ENCODE measurements at places on chromosomes 1 and 21.

- no peak for DNase-seq
Observed at GRCh38 chr21:33359446-33359845, 34.7 kb downstream of the IFNAR1 start.

DNA sequence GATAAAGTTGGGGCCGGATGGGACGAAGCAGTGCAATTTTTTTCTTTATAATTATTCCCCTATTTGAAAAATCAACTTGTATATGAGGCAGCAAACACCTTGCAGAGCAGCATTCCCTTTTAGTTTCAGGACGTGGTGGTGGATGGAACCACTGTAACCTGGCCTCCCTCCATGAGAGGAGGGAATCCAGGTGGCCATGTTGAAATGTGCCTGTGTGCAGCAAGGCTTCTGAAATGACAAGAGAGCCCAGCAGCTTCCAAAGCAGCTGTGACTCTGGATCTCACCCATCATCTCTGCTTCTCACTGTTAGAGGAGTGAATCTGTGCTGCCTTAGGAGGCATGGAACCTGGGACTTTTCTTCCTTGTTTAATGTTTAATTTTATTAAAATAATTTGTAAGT, 42.3 kb downstream of the NFIA start:
- DNase-seq, result no peak

DNA sequence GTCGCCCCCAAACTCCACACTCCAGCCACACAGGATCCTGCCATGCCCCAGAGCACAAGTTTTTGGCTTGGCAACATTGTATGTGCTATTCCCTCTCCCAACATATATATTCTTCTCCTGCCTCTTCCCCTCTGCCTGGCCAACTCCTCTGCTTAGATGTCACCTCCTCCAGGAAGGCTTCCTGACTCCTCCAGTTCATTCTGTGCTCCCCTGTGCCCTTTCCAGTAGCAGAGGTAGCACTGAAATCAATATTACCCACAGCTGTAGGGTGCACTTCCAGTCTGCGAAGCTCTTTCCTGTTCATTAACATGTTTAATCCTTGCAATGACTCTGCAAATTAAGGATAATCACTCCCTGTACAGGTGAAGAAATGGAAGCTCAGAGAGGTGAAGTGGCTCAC, 21.2 kb downstream of the ALDH4A1 start:
- DNase-seq, result no peak

- DNase-seq, result no peak
Observed at GRCh38 chr1:168362991-168363390, 82.3 kb downstream of the TBX19 start.

- no peak for DNase-seq
Observed at GRCh38 chr1:119947468-119947867, 51.2 kb upstream of the ADAM30 start.

DNA sequence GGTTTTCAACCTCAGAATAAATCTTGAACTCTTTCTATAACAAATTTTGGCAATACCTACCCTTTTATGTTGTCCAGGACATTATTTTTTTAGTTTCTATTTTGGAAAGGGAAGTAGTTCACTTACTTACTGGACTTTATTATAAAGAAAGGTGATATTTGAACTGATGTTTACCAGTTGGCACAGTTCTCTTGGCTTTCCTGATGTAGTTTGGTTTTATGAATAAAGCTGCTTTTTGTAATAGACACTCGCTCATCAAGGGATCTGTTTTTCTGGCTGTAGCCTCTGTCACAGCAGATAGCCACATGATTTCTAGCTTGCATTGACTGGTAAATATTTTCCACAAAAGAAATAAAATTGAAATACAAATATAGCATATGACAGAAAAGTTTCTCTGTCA, 40.9 kb upstream of the METTL18 start:
- no peak for DNase-seq

GRCh38 chr1:182410620-182411273, 10.3 kb upstream of the TEDDM1 start:
- no peak for DNase-seq

DNA sequence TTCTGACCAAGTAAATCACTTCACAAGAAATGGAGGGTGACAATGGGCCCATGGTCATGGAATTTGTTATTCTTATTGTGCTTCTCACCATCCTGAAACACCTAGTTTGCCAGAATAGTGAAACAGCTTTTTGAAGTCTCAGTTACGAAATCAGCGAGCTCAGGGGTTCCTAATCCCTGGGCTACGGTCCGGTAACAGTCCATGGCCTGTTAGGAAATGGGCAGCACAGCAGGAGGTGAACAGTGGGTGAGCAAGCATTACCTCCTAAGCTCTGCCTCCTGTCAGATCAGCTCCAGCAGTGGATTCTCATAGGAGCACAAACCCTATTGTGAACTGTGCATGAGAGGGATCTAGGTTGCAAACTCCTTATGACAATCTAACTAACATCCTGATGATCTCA, 1356.3 kb downstream of the KCNT2 start:
- no peak for DNase-seq

DNA sequence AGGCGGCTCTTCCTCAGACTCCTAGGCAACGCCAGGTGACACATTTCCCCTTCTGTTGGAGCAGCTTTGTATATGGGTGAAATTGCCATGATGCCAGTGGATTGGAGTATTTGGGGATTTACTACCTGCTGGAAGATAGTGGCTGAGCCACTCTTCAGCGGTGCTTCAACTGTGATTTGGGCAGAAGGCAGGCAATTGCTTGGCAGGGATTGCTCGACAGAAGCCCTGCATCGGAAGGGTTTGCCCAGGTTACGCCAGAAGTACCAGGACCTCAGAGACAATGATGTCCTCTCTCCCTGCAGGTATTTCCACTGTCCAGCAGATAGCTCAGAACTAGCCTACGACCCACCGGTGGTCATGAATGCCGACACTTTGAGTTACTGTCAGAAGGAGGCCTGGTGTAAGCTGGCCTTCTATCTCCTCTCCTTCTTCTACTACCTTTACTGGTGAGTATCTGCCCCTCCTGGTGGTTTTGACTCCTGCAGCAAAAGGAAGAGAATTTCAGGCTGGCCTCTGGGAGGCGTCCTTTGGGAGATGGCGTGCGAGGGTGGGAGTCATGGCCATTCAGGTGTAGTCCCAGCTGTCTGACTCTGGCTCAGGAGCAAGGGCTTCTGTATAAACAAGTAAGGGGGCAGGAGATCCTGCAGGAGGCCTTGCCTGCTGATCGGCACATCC, 118.3 kb downstream of the CNIH3 start:
- no peak for DNase-seq

GRCh38 chr1:64956733-64957441, 9.5 kb downstream of the JAK1 start:
- no peak for DNase-seq

DNA sequence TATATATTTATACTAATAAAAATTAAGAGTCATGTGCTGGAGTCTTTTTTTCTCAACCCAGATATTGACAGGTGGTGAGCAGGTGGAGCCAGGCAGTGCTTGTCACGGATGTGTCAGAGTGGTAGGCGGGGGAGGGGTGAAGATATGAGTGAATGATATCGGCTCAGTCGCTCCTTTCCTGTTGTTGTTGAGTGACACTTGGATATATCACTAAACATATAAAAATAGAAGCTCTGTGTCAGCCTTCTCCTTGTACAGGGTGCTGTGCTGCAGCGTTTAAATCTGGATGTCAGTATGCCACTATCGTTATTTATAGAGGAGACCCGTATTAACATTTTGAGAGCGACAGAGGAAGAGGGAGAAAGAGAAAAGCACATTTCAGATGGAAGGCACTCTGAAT, 339.6 kb downstream of the NUF2 start:
- DNase-seq, result no peak

GRCh38 chr1:160997323-160998038, 23.5 kb downstream of the F11R start:
- DNase-seq, result no peak

DNA sequence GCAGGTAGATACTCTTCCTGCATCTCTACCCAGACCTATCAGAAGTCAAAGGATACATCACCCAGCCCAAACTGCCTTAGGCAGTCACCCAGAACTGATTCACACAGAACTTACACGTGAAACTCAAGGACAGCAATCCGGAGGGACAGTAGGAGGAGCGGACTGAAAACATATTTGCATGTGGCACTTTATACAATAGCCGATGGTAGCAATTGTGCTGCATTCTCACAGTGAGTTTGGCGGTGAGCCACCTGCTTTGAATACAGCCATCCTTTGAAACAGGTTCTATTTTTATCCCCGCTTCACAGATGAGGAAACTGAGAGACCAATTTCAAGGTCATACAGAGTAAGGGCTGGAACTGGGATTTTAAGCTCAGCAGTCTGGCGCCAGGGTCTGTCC, 69.5 kb downstream of the EDEM3 start:
- no peak for DNase-seq

- DNase-seq, result no peak
Observed at GRCh38 chr1:116666187-116667077, 1.1 kb downstream of the IGSF3 start.

DNA sequence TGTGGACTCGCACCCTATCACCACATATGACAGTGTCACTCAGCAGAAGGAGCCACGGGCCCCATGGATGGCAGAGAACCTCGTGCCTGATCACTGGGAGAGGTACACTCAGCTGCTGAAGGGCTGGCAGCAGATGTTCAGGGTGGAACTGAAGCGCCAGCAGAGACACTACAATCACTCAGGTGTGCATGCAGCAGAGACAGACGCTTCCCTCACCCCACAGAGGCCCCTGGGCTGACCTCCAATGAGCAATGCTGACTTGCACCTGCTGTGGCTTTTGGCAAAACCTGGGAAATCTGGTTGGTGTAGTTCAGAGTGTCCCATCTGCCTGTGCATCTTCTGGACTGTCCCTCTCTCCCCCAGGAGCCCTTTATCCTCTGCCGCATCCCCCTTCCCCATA, 51.9 kb downstream of the KIAA1614 start:
- no peak for DNase-seq

DNA sequence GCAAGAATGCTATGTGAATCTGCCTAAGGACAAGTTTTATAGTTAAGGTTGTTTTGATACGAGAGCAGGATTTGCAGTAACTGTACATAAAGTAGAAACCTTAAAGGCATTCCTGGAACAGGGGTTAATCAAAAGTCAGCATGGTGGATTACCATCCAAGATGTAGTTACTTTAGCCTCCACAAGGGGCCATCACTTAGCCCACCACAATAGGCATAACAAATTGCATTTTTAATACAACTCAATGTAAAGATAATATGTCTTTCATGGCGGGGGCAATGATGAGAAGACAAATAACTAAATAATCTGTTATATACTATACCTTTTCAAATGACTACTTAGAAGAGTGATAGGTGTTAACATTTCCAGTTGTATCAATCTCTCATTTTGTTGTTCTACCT, 611.2 kb upstream of the ADGRL4 start:
- no peak for DNase-seq

- DNase-seq, result no peak
Observed at GRCh38 chr1:58895559-58896145, 111.8 kb upstream of the JUN start.

DNA sequence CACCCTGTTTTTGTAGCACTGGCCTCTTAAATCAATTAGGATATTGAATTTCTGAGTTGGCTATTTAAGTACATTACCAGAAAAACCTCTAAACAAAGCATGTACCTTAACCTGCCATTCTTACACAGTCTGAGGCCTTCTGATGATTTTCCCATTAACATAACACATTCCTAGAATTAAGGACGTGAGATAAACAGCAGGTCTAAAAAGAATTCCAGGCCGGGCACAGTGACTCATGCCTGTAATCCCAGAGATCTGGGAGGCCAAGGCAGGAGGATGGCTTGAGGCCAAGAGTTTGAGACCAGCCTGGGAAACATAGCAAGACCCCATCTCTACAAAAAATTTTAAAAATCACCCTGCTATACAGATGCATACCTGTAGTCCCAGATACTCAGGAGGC, 18.0 kb upstream of the LRRC8D start:
- DNase-seq, result no peak

GRCh38 chr1:100989306-100990077, 36.1 kb downstream of the DPH5 start:
- DNase-seq, result no peak

DNA sequence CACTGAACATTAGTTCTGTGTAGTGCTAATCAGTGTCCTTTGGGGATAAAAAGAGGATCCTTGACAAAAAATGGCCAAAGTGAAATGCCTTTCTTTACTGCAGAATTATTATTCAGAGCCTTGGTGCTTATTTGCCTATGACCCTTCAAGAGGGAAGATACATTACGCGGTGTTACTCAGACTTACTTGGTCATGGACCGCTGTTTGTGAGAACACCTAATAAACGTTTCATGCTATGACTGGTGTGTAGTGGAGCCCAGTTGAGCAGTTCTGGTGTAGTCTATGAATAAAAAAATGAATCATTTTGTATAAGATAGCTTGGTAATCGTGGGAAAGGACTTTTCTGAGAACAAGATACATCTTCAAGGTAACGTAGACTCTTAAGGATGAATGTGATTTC, 8.3 kb downstream of the NFYC start:
- no peak for DNase-seq

GRCh38 chr1:113647164-113647563, 112.1 kb downstream of the PHTF1 start:
- no peak for DNase-seq

DNA sequence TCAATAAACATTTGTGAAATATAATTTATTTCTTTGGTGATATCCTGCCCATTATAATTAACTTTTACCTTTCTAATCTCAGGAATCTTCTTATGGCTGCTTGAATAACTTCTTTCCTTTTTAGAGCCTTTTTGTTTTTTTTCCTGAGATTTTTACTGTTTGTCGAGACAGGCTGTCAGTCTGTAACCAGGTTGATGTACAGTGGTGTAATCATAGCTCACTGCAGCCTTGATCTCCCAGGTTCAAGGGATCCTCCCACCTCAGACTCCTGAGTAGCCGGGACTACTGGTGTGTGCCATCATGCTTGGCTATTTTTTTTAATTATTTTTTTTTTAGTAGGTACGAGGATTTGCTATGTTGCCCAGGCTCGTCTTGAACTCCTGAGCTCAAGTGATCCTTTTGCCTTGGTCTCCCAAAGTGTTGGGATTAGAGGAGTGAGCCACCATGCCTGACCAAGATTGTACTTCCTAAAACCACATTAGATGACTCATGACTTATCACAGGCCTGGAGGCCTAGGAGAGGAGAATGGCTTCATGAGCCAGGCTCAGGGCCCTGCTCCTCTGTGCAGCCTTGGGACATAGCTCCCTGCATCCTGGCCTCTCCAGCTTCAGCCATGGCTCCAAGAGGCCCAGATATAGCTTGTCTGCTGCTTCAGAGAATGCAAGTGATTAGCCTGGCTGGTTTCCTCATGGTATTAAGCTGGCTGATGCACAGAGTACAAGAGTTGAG, 48.6 kb downstream of the CTH start:
- no peak for DNase-seq

GRCh38 chr1:27884006-27884954, 11.9 kb downstream of the THEMIS2 start:
- no peak for DNase-seq

Data from NCI-H2107 (cell line).